Activated CD8-positive, alpha-beta memory T cell treated with anti-CD3 and anti-CD28 coated beads for 48 hours (primary cell): ENCODE measurements at places on chromosomes 11 and 22.

GRCh38 chr11:73114835-73115220 lies 27.3 kb downstream of the FCHSD2 start:
- DNase-seq: no peak

GRCh38 chr22:47083379-47083986 lies 321.0 kb downstream of the TBC1D22A start:
- no peak for DNase-seq

- no peak for DNase-seq
Observed at GRCh38 chr11:116928102-116928777, 90.8 kb upstream of the APOA1 start.

- no peak for DNase-seq
Observed at GRCh38 chr11:1728301-1728700, 22.1 kb downstream of the IFITM10 start.

DNA sequence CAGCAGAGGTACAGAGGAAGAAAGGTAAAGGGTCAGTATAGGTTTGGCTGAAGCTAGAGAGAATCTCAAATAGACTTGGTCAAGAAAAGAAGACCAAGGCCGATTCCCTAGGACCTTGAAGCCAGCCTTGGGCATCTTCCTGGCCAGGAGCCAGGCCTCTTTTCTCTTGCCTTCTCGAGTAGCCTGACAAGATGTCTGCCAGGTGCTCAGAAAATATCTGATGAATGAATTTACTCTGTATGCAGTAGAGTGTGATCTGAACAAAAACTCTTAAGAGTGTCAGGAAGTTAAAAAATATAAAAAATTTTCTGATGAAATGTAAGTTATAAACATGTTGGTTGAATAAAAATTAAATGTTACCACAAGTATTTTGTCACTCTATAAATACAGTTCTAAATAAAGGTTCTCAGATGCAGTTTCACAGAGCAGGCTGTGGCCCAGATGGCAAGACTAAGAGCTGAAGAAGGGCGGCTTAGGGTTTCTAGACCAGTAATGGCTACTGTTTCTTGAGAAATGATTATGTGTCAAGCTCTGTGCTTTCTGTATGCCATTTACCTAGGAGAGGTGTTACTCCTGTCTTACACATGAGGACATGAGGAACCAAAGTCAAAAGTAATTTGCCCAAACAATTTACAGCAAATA lies 98.1 kb downstream of the ATXN10 start:
- DNase-seq: no peak

DNA sequence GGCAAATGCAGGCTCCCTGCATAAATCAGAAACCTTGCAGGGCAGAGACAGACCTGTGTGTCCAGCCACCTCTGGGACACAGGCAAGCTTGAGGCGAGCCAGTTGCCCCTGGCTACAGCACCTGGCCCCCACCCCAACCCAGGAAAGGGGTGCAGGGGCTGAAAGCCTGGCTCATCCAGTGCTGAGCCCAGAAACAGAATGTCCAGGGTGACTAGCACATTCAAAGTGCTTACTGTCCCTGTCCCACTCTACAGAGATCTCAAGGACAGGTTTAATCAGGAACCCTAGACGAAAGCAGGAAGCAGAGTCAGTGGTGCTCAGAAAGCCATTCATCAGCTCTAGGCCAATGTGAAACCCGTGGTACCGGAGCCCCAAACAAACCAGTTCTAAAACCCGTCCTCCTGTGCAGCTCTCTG lies 31.9 kb downstream of the PLEKHA7 start:
- no peak for DNase-seq

DNA sequence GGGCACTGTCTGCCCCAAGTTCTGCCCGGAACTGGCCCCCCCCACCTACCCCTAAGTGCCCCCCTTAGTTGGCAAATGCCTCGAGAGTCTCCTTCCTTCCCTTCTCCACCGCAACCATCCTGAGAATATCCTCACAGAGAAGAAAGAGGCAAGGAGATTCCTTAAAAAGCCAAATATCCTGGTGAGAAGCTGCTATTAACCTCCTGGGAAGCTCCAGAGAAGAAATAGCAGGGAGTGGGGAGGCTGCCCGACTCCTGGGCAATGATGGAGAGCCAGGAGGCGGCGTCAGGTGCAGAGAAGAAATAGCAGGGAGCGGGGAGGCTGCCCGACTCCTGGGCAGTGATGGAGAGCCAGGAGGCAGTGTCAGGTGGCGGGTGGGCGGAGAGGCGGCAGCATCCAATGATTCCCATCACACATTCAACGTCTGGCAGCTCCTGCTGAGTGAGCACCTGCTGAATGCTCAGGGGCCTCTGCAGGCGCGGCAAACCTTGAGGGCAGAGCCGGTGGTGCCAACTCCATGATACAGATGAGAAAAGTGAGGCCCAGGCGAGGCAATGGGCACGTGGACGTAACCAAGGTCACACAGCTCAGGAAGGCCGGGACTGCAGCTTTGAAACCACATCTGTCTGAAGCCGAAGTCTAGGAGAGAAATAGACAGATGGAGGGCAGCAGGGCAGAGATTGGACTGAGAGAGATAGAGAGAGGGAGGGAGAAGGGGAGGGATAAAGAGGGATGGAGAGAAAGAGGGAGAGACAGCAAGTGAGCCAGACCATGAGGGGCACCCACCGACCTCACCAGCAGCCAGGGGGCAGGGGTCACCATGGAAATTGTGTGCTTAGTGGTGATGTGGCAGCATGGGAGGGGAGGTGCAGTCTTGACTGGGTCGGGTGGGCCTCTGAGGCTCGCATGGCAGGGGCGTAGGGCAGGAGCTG lies 58.3 kb downstream of the CYTH4 start:
- no peak for DNase-seq

DNA sequence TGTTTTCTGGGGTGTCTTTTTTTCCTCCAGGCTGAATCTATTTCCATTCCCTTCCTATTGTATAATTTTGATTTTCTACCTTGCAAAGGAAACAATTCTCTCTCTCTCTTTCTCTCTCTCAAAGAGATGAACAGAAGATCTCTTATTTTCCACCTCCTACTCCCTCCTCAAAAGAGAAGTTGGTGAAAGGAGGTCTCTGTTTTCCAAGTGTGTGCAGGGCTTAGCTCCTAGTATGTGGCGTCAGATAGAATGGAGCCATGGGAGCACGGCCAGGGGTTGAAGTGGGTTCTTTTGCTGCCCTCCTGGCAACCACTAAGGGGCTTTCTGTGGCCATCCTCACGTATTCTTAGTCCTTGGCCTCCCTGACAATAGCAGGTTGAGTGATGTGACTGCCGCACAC lies 480 bp downstream of the TRIM34 start:
- DNase-seq: no peak

GRCh38 chr22:42275176-42275575 lies 4.7 kb upstream of the TCF20 start:
- DNase-seq: no peak

GRCh38 chr22:20164863-20165262 lies 14.0 kb upstream of the CCDC188 start:
- no peak for DNase-seq

GRCh38 chr11:102637731-102638130 lies 12.6 kb upstream of the MMP20 start:
- no peak for DNase-seq

GRCh38 chr11:58832056-58832645 lies 12.4 kb downstream of the GLYATL2 start:
- no peak for DNase-seq

- DNase-seq: no peak
Observed at GRCh38 chr11:16047073-16047472, 309.3 kb downstream of the SOX6 start.

GRCh38 chr11:44308923-44309477 lies 939 bp downstream of the ALX4 start:
- no peak for DNase-seq

GRCh38 chr11:27373856-27374602 lies 11.0 kb upstream of the CCDC34 start:
- no peak for DNase-seq

DNA sequence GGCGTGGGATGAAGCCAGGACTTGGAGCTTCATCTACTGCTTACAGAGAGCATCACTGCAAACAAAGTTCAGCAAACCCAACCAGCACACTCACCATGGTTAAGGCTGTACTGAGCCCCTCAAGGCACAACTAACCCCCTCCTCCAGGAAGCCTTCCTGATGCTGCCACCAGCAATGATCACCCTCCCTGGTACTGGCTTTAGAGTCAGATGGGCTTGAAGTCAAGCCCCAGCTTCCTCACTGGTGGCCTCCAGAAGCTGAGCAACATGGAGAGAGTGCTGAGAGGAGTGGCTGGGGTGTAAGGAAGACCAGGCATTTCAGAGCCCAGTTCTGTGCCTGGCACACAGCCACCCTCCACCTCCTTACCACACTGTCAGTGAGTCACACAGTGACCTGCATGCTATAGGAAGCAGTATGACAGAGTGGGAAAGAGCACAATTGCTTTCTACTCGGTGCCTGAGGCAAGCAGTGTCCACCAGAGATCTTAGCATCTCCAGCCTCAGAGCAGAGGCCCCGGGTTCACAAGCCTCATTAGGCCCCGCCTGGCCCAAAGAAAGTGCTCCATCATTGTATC lies 24.7 kb upstream of the BAIAP2L2 start:
- DNase-seq: no peak

DNA sequence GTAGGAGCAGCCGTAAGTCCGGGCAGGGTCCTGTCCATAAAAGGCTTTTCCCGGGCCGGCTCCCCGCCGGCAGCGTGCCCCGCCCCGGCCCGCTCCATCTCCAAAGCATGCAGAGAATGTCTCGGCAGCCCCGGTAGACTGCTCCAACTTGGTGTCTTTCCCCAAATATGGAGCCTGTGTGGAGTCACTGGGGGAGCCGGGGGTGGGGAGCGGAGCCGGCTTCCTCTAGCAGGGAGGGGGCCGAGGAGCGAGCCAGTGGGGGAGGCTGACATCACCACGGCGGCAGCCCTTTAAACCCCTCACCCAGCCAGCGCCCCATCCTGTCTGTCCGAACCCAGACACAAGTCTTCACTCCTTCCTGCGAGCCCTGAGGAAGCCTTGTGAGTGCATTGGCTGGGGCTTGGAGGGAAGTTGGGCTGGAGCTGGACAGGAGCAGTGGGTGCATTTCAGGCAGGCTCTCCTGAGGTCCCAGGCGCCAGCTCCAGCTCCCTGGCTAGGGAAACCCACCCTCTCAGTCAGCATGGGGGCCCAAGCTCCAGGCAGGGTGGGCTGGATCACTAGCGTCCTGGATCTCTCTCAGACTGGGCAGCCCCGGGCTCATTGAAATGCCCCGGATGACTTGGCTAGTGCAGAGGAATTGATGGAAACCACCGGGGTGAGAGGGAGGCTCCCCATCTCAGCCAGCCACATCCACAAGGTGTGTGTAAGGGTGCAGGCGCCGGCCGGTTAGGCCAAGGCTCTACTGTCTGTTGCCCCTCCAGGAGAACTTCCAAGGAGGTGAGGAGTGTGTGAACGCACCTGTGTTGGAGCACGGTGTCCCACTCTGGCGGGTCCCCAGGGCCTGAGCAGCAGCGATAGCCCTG lies at the start of gene TAGLN:
TSS of gene TAGLN (plus strand) at position 318 of the 863 bp plus-strand sequence. CDS start 3,644 bp downstream, outside the sequence.
- DNase-seq: no peak

DNA sequence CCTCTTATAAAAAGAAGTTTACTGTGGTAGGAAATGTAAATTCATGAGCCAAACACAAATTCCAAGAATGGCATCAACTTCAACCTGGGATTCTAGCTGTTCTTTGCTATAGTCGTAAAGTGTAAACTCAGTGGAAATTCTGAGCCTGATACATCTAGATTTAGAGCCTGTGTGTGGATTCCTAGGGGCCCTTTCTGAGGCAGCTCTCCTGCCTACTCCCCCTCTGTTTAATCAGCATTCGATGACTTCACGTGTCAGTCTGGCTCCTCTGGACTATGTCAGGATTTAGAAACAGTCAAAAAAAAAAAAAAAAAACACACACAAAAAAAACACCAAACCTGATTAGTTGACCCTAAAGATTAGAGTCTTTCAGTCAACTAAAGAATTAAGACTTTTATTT lies 93.1 kb upstream of the SC5D start:
- no peak for DNase-seq

GRCh38 chr11:12290477-12290922 lies 86.9 kb upstream of the PARVA start:
- DNase-seq: no peak

- no peak for DNase-seq
Observed at GRCh38 chr11:34251589-34251980, 106.2 kb downstream of the ABTB2 start.

DNA sequence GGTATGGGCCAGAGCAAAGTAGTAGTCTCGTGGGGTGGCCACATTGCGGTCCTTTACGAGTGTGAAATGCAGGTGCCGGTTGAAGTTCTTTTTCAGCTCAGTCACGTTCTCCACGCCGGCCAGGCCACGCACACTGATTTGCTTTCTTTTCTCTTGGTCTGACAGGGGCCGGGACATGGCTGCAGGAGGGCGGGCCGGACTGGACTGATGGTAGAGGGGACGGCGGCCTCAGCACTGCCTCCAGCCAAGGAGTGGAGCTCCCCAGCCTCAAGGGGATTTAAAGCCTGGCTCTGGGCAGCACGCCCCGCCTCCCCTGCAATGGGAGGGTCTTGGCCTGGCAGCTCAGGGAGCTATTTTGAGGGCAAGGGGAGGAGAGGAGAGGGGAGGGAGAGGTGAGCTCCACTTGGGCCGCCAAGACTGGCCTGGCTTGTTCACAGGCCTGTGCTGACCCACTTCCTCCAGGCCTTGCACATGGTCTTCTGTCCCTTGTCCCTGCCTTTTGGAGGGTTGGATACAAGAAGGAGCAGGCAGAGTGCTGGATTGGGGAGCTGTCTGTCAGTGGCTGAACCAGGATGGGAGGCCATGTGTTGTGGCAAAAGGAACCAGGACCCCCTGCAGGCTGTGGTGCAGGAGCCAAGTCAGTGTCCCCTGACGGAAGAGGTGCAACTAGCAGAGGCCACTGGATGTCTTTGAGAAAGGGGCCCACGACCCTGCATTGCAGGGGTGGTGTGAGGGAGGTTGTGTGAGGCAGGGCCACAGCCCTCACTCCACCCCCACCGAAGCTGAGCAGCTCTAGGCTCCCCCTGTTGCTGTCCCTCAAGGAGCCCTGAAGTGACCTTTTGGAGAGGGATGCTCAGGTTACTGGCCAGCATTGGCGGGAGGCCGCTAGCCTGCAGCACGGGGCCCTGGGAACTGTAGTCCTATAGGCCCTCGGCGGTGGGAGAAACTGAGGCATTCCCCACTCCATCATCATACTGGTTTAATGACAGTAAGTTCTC lies at the start of gene PYGM:
TSS of gene PYGM (minus strand) at position 253 of the 998 bp plus-strand sequence. CDS start at position 177, 76 bp downstream.
- DNase-seq: no peak

GRCh38 chr22:47564158-47564450 lies 801.7 kb downstream of the TBC1D22A start:
- DNase-seq: no peak
